H1 (cell line): ENCODE measurements at places on chromosomes 4 and X.

DNA sequence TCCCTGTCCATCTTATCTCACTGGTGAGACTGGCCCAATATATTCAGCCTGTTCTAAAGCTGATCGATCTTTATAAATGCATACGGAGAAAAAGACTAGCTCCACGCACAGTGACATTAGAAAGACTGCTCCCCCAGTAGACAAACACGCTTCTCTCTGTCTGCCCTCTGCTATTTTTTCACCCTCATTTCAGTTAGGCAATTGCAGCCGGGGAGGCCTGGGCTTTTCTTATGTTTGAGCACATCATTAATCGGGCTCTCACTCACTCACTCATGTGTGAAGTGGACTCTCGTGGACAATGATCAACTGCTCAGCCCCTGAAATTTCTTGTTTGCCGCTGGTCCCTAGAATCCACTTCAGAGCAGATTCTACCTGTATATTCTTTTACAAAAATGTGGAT, 824.7 kb upstream of the TENM3 start:
- DNase-seq, result no peak

GRCh38 chr4:16995451-16995850, 97.0 kb upstream of the LDB2 start:
- DNase-seq, result no peak

- no peak for DNase-seq
These were observed 3.7 kb downstream of the KLB start for GRCh38 chr4:39410415-39410814.

DNA sequence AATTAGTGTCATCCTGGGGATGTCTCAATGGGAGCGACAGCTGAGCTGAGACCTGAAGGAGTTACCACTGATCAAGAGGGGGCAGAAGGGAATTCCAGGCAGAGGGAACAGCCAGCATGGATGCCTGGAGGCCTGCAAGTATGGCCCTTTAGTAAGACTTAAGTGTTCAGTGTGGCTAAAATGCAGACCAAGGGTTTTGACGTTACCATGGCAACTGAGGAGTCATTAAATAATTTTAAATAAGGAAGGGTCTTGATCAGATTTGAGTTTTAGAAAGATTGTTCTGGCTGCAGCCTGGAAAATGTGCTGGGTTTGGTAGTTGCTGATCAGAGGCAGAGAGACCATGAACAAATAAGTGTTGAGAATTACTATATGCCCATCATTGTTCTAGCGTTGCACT, 285.5 kb downstream of the USP46 start:
- no peak for DNase-seq

- no peak for DNase-seq
These were observed 22.7 kb upstream of the HPGDS start for GRCh38 chr4:94365304-94365703.

DNA sequence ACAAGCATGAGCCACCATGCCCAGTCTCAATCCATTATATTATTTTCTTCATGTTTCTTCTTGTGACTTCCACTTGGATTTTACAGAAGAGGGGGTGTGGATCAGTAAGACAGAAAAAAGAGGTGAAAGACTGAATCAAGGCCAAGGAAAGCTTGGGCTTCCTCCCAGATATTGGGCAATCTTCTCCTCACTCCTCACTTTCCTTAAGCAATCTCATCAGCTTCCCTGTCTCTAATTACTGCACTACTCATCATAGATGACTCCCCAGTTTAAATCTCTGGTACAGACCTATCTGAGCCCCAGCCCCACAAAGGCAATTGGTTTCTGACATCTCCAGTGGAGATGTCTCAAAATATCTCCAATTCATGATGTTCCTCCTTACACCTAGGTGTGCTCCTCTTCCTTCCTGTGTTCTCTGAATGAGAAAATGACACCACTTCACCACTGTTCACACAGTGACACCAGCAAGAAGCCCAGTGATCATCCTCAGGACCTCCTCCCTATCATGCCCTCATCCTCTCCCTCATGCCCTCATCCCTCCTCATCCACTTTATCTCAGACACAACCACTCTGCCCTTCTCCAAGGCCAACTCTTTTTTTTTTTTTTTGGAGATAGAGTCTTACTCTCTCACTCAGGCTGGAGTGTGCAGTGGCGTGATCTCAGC, 44.8 kb upstream of the HERC6 start:
- no peak for DNase-seq

DNA sequence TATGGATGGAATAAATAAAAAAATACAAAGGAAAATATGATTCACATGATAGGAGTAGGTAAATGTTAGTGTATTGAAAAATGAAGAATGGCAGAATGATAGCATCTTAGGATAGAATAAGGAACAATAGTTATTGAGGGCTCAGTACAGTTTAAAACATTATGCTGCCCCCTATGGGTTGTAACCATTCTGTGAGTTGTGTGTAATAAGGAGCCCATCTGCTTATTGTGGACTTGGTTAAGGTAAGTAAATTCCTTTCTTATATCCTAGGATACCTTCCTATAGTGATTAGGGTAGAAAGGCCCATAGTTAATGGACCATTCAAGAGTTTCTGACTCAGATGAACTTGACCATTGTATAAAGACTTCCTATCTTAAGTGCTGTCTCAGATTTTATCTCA, 195.8 kb downstream of the PDHA2 start:
- DNase-seq, result no peak

DNA sequence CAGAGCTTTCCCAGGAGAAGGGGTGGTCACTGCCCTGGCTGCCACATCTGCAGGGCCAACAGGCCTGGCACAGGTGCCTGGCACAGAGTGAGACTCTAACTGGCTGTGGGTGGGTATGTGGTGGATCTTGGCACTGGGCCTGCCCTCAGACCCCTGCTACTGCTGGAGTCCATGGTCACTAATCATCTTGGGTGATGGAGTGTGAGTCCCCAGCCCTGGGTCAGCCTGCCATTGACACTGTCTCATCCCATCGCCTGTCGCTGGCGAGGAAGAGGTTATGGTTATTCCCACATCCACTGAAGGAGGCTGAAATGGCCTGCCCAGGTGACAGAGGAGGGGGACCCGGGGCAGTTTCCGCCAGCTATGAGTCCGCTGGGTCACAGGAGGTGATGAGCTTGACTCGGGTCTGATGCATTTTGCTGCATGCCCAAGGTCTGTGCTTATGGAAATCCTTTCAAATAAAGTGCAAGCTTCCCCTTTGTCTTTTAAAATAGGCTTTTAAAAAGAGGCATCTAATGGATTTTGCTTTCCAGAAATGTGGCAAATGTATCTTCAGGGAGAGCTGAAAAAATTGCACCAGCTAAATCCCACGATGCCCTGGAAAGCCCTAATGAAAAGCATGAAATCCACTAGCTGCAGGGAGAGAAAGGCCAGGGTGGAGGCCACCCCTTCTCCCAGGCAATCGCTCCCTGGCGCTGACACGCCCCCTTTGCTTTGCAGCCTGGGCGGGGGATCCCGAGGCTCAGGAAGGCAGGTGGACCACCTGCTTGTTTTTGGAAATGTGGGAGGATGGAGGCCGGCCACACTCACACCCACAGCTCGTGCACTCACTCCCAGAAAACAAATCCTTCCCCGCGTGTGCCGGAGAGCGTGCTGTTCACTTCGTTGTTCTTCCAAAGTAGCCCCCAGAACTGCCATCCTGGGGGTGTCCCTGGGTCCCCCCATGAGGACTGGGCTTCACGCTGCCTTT, 54.9 kb downstream of the ABLIM2 start:
- no peak for DNase-seq

GRCh38 chrX:77962068-77962902, 7.2 kb downstream of the PGAM4 start:
- DNase-seq, result no peak

DNA sequence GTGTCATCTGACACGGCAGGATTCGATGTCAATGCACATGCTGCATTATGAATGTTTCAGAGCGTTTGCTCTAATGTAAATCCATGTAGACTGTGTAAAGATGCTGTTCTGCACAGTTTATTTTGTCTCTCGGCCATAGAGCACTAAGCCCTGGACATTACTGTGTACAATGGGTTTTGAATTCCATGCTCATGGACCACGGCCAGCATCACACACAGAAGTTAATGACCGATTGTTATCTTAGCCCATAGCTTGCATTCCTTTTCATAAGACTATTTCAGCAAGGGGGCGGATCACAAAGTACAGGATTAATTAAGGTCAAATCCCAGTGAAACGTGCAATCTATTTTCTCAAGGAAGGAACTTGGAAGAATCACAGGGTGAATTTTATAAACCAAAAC, 286.1 kb upstream of the TENM3 start:
- no peak for DNase-seq

DNA sequence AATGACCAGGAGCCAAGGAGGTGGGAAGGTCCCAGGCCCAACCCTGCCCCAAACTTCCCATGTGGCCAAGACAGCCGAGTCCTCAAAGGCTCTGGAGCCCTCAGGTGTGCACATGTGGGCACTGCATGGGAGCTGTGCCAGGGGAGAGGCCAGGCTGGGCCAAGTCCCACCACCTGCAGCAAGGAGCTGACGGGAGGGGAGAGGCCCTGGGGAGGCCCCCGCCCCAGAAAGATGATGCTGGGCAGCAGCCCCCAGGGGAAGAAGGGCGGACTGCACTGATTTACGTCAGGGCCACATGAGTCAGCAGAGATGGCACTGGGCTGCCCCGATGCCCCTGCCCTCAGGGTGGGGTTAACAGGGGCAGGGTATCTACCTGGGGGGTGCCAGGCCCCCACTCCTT, 1.4 kb downstream of the L1CAM start:
- DNase-seq, result no peak

DNA sequence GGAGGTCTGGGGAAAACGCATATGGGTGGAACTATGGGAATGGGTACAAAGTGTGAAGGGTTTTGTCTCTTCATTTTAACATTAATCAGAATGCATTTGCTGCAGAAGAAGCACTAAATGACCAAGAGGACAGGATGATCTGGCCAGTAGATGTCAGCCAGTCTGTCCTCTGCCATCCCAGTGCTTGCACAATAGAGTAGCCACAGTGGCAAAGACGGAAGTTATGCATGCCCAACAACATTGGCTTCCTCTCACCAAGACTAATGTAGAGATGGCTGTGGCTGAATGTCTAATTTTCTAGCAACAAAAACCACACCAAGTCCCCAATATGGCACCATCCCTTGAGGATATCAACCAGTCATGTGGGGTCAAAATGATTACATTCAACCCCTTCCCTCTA, 45.0 kb upstream of the ARHGEF6 start:
- no peak for DNase-seq

GRCh38 chrX:8289523-8289922, 118.5 kb upstream of the VCX2 start:
- no peak for DNase-seq

DNA sequence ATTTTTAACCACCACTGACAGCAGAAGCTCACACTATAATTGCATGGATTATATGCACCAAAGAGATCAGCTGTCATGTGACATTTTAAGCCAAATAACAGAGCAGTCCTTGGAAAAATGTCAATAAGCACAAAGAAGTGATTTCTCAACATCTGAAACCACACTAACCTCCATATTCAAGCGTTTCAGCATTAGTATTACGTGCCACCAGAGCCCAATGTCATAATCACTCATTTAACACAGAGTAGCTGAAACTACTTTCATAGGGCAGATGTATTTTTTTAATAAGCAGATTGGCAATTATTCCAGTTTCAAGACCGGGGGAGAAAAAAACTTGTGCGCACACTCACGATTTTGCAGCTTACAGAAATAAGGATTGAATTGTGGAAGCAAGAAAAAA, 76.6 kb downstream of the SH3KBP1 start:
- DNase-seq, result no peak

GRCh38 chrX:3713937-3714434, 537 bp upstream of the PRKX start:
- DNase-seq, result peak; percentile 48
